ENCODE measurements at places on chromosomes 6 and 20.
A peak's percentile ranks its signal among the peaks of the same experiment; 100 is the strongest.

DNA sequence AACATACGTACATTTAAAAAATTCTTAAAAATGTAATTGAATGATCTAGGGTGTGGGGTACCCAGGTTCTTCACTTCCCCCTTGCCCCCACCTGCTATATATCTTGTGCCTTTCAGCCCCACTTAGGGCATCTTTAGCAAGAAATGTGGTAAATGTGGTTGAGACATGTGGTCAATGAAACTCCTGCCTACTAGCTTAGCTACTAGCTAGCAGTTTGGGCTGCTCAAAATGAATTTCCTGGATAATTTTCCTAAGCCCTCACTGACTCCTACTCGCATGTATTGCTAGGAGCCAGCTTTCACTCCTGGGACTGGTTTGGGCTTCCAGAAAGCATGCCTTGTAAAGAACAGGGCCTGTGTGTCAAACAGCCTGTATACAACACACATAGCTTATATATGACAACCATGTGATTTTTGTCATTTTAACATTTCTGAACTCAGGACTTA lies 257.3 kb downstream of the ATXN1 start:
- DNase-seq: no peak

DNA sequence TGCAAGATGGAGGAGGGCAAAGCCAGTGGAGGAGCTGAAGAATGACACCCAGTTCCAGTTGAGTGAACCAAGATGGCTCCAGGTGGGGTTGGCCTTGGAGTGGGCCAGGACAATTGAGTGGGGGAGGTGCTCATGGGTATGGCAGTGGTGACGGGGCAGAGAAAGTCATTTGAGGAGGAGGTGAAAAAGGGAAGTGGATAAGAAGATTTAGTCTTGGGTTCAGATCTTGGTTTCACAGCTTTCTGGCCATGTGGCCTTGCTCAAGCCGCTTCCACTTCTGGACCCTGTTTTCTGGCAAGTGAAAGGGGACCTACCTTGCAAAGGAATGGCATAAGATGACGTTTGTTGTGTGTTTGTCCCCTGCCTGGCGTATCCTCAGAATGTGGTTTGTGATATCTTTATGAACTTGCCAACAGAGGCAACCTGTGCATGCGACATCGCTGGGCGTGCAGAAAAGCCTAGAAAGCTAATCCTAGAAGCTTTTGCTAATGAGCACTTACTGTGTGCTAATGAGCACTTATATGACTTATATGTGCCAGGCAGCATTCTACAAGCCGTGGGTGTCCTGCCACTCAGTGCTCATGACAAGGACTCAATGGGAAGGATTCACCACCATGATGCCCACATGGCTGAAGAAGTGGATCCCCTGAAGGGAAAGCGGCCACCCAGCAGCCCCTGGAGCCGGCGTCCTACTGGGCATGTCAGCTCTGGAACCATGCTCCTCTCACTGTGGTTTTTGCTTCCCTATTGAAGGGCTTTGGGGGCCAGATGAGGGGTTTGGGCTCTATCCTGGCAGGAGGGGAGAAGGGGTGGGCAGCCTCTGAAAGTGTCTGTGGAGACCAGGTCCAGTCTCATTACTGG lies 23.6 kb upstream of the STX16 start:
- DNase-seq: no peak

- DNase-seq: no peak
These were observed 76.5 kb downstream of the ADTRP start for GRCh38 chr6:11702089-11702488.

GRCh38 chr6:72683797-72684196 lies 61.9 kb downstream of the KCNQ5 start:
- DNase-seq: no peak

- DNase-seq: no peak
These were observed 243.9 kb downstream of the DLL1 start for GRCh38 chr6:170046791-170047626.

DNA sequence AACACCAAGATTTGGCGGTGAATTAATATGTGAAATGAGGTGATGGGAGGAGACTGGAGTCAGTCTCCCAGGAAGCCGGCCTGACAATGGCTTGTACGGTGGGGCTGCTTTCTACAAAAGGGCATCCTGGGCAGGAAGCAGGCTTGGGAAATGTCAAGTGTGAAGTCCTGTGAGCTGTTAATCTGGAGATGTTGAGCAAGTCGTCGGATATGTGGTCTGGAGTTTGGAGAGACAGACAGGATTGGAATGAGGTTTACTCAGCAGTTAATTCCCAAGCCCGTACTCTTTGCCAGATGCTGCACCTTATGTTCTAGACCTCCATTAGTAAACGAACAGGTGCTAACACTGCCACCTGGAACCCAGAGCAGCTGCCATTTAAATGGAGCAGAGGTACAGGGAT lies 107.7 kb upstream of the FOXC1 start:
- DNase-seq: no peak

GRCh38 chr6:119483908-119484307 lies 134.3 kb upstream of the MAN1A1 start:
- no peak for DNase-seq

DNA sequence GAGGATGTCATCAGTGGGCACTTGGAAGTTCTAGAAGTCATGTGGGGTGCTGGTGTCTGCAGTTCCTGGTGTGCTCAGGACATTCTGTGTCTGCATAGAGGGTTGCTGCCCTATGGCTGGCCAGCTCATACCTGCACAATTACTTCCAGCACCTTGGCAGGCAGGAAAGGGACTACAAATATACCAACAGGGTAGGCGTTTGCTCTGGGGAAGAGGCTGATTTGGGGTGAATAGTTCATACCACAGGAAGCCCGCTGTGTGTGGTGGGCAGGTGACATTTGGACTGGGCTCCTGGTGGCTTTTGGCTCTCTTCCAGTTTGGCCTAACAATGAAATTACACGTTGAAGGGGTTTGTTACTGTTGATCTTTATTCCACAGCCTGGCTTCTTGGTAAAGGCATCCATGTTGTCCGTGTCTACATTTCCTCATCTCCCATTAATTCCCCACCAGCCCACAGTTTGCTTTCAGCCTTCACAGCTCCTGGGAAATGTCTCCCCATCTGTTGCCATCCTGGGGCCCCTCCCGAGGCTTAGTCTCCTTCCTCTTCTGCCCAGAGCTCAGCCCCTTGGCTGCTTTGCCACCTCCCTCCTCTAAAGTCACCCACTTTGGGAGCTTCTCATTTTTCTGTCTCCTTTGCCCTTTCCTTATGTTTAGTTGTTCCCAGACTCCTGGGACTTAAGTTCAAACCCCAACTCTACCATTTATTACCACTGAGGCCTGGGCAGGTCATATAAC lies 88.1 kb downstream of the RSPH3 start:
- DNase-seq: peak; percentile 18

DNA sequence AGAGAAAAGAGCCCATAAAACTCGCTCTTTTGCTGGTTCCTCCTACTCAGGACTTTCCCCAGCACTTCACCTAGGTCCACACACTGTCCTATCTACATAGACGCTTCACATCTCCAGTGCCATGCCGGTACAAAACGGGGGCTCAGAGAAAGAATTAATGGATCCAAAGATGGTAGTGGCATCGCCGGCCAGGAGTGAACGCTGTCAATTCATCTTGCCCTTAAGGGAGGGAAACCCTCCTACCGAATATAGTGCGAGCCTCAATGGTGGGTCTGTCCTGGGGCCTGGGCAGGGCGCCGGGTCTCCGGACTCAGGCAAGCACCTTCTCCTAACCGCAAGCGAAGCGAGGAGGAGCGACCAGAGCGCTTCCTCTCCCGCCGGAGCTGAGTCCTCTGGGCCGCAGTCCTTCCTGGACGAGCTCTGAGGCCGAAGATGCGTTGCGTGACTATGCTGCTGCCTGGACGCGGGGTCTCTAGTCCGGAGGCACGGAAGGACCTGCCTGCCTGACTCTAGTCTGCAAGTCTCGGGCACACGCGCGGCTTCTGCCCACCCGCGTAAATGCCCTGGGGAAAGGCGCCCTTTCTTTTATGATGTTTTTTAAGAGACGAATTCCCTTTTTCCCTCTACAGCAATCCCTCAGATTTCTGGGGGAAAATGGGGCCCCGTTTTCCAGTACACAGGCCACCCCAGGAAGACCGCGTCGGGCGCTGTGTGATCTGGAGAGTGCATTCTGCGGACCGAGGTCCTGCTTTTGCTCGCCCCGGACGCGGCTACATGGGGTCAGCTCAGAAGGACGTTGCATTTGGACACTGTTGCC lies 100.1 kb upstream of the PRDM1 start:
- no peak for DNase-seq

DNA sequence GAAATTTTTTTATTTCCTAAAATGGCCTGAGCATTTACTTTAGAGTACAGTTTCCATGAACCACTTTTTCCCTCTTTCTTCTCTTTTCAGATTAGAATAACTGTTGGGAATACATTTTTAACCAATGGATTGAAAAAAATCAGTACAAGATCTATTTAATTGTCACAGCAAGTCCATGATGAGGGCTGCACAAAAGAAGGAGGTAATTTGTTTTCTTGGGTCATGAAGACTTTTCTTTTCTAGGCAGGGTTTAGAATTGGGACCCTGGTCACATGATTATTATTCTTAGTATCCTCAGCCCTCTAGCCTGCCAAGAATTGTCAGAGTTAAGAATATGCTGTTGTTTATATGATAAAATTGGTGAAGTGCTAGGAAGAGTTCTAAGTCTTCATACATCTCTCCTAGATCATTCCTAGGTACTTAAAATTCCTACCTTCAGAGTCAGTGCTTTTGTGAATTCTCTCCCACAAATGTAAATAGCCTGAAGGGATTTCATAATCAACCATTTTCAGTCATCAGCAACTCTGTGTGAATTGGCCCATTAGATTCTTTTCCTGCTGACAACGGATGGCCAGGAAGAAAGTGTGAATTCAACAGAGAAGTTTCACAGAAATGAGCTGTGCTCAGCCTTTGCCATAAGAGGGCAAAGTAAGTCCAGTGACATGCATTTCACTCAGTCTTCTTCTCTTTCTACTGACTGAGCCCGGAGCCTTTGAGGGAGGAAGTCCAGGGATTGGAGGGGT lies 32.4 kb upstream of the TPBG start:
- DNase-seq: no peak

DNA sequence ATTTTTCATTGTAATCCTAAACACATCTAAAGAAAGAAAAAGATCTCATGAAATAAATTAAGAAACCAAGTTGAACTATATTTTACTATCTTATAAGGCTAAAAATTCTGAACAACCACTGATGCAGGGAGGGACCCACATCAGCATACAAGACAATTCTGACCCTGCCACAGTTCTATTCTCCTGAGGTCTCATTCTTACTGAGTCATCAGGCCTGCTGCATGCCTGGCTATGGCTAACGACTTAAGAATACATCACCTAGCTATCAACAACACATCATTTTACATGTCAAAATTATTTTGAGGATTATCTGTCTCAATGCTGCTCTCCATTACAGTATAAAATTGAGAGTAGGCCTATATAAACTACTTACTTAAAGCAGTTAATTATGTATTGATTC lies 52.9 kb downstream of the FBXL4 start:
- no peak for DNase-seq

GRCh38 chr6:27100921-27101320 lies 146.6 kb upstream of the PRSS16 start:
- DNase-seq: no peak

DNA sequence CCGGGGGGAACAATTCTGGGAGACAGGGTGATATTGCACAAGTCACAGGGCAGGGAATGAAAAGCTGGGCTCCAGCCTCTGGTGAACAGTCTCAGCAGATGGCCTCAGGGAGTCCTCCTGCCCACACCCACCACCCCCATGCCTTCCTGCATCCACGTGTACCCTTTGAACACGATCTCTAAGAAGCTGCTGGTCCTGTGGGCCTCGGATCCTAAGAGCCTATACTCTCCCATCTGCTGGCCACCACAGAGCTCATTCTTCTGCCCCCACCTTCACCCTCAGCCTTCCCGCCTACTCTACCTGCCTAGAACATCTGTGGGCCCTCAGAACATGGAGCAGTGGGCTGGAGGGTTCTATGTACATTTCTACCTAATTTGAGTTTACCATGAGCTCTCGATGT lies 60.3 kb downstream of the TRERF1 start:
- DNase-seq: no peak

GRCh38 chr20:22453244-22454080 lies 130.9 kb downstream of the FOXA2 start:
- peak; percentile 43 for DNase-seq

DNA sequence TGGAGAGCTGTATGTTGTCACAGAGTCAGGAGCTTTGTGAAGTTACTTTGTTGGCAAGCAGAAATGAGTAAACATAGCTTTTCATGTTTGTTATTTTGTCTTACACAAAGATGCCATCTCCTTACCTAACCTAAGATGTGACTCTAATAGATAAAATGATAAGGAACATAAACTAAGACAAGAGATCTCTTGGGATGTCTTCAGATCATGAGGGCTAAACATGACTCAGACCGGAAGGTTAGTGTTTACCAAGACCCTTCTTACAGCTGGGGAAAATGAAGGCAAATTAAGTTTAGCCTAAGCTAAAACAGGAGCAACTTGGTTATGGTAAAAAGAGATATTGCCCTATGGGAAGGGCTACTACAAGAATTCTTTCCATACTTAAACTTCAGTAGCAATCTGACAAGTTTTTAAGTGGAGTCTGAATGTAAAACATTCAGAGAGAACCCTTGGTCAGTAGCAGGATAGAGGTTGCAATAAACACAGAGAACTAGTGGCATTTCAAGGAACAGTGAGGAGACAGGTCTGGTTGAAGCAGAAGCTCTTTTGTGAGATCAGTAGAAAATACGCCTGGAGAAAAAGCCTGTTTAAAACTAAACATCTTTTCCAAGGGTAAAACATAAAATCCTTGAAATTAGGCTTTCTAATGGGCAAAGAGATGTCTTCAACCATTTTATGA lies 29.9 kb downstream of the SGK1 start:
- no peak for DNase-seq

DNA sequence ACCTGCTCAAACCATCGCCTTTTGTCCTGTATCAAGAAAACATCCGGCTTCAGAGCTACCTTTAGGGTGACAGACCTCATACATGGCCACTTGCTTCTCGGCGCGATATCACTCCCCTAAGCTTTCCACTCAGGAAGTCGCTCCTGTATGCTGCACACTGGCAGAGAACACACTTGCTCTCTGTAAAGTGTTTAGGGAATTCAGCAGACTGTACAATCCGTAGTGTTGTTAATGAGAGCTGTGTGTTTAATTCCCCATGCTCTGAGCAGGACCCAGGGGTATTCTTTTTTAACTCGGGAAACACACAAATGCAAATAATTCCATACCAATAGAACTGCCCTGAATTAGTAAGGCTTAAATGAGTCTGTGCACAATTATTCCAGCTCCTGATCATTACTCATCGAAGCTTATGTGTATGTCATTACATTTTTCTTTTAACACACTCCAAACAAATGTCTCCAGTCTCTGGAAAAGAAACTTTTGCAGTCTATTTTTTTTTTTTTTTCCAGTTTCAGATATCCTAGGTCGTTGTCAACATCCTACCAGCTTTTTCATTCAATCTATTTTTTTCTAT lies 338.7 kb upstream of the ARID1B start:
- no peak for DNase-seq
